ENCODE measurements at places on chromosomes 4 and X.

GRCh38 chr4:73945140-73945539 lies 36.7 kb downstream of the PF4 start:
- no peak for DNase-seq

DNA sequence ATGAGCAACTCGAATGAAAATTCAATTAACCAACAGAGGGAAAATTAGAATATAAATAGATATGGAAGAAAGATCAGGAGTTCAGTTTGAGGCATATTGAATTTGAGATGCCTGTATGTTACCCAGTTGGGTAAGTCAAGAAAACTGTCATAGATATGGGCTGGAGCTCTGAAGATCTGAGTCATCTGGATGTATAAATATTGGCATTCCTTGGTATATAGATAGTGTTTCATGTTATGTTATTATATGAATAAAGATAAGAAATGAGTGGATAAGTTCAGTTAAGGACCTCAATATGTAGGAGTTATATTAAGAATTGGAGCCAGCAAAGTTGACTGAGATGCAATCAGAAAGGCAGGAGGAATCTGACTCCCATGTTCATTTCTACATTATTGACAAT lies 543.6 kb upstream of the SMIM31 start:
- DNase-seq = no peak

- no peak for DNase-seq
These were observed 72.6 kb downstream of the DMD start for GRCh38 chrX:33138677-33139249.

- no peak for DNase-seq
These were observed 2464.6 kb downstream of the PCDH7 start for GRCh38 chr4:33184657-33185290.

DNA sequence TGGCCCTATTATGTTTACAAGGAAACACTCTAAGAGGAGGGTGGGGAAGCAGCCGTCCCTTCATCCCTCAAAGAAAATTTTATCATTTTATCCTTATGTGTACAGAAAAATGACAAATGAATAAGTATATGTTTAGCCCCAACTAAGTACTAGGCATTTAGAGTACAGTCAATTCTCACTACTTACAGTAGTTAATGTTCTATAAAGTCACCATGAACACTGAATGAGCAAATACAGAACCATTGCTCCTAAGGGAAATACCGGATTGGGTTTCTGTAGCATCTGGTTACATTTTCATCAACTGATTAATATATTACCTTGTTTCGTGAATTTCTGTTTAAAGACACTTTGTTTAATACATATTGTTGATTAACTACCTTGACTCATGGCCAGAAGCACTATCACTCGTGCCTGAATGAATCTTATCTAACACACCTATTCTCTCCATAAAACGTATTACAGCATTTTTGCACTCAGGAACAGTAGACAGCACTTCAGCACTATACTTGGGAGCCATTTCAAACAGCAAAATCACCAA lies 109.3 kb downstream of the ASB9 start:
- DNase-seq = no peak

- DNase-seq = no peak
These were observed 193.2 kb upstream of the FAT4 start for GRCh38 chr4:125121581-125121980.

DNA sequence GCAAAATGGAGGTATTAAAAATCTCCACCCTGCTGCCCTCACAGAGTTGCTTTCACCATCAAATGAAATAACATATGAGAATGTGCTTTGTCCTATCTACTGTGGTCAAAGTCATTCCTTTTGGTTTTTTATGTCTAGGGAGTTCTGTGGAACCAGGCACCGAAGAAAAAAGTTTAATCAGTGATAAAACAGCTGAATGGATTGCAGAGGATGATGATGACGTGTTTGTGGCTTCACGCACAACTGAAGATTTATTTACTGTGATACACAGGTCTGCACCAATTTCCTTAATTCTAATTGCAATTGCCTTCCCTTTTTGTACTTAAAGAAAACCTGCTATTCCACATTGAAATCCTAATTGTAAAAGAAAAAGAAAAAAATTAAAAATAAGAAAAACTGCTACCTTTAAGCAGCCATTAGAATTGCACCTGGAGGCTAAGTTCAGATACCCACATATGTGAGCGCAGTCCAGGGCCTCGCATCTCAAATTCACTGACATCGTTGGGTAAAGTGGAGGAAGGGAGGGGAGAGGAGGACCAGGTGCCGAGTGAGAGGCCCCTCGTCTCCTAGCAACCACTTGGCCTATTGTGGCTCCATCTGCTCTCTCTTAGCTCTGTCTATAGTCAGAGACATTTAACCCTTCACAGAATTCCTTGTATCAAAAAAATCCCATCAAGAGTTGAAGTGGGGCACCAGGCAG lies 10.5 kb upstream of the RTL5 start:
- DNase-seq = no peak

- DNase-seq = no peak
These were observed 123.4 kb downstream of the HMX1 start for GRCh38 chr4:8748236-8748575.

- no peak for DNase-seq
These were observed 10.5 kb downstream of the KLF3 start for GRCh38 chr4:38674258-38675144.

GRCh38 chr4:80279751-80280150 lies 13.3 kb downstream of the FGF5 start:
- no peak for DNase-seq

DNA sequence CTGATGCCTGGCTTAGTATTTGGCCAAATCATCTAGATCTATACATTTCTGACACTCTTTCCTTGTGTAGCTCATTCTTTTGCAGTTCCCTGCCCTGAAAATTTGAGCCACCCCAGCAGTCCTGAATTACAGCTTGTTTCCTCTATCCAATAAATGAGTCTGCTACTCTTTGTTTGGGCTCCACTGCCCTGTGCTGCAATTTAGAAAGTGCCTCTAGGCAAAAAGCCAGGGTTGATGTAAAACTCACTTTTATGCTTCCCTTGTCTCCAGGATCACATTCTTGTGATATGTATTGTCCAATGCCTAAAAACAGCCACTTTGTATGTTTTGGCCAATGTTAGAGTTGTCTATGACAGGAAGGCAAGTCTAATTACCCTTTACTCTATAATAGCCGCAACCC lies 101.7 kb upstream of the MAP3K15 start:
- DNase-seq = no peak

DNA sequence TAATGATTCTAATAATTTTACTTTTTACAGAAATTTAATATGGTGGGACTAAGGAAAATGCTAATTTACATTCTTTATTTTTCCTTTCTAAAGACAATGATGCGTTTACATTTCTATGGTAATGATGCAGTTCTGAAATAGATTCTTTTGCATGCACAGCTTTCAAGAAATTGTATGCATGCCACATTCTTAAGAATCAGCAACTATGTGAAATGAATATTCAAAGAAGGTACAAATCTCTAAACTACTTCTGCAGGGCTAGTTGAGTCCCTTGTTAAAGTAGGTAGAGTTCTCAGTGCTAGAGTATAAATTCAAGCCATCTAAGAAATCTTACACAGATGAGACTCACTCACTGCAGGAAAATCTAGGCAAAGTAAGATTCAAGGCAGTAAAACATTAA lies 24.5 kb upstream of the GRID2 start:
- no peak for DNase-seq

DNA sequence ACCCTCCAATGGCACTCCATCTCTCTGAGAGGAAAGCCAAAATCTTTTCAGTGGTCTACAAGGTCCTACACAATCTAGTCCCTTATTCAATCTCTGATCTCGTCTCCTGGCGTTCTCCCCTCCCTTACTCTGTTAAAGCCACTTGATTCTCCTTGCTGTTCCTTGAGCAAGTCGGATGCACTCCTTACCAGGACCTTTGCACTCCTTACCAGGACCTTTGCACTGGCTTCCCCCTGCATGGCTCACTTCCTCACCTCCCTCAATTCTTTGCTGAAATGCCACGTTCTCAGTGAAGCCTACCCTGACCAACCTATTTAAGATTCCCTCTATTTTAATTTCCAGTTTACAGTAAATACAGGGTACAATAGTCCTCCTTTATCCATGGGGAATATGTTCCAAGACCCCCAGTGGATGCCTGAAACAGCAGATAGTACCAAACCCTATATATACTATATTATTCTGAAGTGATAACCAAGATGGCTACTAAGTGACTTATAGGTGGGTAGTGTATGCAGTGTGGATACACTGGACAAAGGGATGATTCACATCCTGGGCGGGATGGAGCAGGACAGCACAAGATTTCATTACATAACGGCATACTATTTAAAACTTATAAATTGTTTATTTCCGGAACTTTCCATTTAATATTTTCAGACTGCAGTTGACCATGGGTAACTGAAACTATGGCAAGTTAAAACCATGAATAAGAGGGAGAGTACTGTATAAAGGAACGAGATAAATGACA lies 6.5 kb upstream of the DLG3 start:
- DNase-seq = no peak

GRCh38 chr4:113339430-113339813 lies 290.0 kb downstream of the ANK2 start:
- no peak for DNase-seq

DNA sequence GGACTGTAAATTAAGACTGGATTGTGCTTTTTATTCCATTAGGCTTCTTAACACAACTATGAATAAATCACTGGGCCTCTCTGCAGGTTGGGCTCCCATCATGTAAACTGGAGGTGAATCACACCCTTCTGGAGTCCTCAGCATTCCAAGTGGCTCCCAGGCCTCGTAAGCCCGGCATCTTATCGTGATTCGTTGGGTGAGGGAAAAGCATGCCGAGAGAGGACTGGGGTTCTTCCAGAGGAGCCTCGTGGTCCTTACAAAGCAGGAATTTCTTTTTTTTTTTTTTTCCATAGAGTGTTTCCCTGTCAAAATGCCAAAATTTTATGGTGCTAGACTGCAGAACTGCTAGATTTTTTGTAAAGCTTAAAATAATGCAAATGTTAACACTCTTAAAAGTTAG lies 20.0 kb downstream of the CLDN22 start:
- DNase-seq = no peak
